ENCODE measurements at places on chromosomes 16 and 17.

DNA sequence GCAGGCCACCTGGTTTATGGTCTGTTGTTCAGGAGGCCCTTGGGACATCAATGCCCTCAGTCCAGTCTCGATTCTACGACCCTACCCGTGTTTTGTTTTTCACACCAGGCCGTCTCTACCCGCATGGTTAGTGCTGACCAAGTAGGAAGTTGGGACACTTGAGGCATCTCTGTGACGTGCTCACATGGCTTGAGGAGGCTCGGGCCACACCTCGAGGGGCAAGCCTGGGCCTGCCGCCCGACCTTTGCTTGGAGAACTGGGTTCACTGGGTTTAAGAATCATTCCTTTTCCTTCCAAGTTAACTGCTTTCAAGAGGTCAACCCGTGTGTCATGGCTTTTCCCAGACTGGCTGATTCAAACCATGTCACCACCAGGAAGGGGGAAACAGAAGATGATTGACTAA, 86.8 kb downstream of the CMIP start:
- no peak for DNase-seq

- peak; percentile 82 for DNase-seq
These were observed 34.7 kb upstream of the RBBP6 start for GRCh38 chr16:24504472-24505345.

- DNase-seq = no peak
These were observed 28.2 kb downstream of the AXIN2 start for GRCh38 chr17:65533056-65533745.

DNA sequence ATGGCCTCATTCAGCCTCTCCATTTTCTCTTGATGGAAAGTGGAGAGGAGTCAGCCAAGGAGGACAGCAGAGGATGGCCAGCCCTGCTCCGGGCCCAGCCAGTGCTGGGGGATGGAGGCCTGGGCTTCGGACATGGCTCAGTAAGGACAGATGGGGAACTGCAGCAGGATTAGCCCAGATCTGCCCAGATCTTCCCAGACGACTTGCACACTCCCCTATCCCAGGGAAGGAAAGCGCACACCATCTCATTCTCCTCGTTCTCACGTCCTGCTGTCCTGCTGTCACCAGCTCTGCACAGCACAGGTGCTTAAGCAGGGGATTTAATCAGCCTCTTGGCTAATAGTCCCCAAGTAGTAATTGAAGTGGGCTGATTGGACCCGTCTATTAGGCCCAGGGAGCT, 100.2 kb upstream of the SDK2 start:
- no peak for DNase-seq

- DNase-seq = no peak
These were observed 26.4 kb downstream of the LDAF1 start for GRCh38 chr16:21184834-21185233.

GRCh38 chr16:56966093-56966475, 4.3 kb downstream of the CETP start:
- no peak for DNase-seq

DNA sequence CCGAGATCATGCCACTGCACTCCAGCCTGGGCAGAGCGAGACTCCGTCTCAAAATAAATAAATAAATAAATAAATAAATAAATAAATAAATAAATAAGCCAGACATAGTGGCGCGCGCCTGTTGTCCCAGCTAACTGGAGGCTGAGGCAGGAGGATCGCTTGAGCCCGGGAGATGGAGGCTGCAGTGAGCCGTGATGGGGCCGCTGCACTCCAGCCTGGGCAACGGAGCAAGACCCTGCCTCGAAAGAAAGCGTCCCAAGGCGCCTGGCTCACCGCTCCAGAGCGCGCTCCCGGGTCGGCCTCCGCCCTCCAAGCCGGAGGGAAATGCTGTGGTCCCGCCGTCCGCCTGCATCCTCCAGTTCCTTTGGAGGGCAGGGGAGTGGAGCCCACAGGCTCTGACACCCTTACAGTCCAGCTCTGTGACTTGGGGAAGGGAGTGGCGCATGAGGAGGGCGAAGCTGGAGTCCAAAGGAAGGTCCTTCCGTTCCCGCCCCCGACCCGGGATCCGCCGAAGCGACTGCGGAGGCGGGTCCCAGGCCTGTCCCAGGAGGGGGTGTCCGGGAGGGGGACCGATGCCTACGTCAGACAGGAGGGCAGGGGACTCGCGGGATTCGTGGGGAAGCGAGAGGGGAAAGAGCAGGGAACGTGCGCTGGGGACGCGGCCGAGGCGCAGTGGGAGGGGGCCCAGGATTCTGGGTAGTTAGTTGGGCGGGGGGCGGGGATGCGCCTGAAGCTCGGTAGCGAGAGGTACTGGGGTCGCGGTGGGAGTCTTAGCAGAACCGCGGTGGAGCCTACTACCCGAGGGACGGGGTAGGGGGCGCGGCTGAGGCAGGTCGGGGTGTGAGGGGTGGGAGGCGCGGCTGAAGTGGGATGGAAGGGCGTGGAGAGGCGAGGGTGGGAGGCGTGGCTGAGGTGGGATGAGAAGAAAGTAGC, 8.4 kb upstream of the TRPV2 start:
- DNase-seq = peak; percentile 59

GRCh38 chr17:14228903-14229302, 7.8 kb downstream of the CDRT15 start:
- DNase-seq = no peak

- no peak for DNase-seq
These were observed 38.7 kb upstream of the FOXJ1 start for GRCh38 chr17:76179496-76180467.

GRCh38 chr17:46788796-46789195, 29.7 kb downstream of the WNT3 start:
- DNase-seq = no peak

DNA sequence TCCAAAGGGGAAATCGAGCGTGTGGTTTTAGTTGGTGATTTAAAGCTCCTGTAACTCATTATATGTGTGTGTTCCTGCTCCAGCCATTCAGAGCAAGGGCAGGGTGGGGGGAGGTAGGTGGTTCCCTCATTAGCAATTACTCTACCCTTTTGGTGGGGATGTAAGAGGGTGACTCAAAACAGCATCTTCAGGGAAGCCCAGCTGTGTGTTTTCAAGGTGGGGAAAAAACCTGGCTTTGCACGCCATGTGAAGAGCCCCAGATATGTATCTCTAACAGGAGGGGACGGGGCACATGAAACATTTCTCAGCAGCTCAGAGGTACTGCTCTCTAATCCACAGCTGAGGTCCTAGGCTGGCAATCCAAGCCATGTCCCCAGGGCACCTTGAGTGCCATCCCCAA, 241.3 kb upstream of the ZFHX3 start:
- no peak for DNase-seq

GRCh38 chr17:48457080-48457836, 27.2 kb upstream of the SKAP1 start:
- DNase-seq = peak; percentile 67

DNA sequence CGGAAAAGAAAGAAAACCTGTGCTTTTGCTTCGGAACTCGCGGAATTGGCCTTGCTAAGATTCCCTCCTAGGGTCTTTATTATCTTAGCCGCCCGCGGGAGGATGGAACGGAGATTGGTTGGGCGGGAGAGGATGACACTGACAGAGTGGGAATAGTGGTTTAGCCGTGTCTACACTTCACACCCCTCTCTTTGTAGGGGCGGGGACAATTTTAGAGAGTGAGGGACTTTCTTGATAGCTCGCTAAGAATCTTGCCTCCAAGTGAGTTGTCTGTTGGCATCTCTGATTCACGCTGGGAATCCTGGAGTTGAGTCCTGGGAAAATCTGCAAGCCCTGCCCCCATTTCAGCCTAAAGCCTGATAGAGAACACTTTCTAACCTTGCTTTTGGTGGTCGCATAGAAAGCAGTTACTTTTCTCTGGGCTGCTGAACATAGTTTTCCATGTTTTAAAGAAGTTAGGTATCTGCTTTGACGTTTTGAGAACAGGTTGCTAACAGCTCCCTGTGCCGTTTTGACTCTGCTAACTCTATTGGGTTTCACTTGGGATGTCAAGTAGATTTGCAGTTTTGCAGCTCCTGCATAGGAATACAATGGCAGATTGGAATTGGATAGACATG, 697 bp downstream of the NOL11 start:
- no peak for DNase-seq

DNA sequence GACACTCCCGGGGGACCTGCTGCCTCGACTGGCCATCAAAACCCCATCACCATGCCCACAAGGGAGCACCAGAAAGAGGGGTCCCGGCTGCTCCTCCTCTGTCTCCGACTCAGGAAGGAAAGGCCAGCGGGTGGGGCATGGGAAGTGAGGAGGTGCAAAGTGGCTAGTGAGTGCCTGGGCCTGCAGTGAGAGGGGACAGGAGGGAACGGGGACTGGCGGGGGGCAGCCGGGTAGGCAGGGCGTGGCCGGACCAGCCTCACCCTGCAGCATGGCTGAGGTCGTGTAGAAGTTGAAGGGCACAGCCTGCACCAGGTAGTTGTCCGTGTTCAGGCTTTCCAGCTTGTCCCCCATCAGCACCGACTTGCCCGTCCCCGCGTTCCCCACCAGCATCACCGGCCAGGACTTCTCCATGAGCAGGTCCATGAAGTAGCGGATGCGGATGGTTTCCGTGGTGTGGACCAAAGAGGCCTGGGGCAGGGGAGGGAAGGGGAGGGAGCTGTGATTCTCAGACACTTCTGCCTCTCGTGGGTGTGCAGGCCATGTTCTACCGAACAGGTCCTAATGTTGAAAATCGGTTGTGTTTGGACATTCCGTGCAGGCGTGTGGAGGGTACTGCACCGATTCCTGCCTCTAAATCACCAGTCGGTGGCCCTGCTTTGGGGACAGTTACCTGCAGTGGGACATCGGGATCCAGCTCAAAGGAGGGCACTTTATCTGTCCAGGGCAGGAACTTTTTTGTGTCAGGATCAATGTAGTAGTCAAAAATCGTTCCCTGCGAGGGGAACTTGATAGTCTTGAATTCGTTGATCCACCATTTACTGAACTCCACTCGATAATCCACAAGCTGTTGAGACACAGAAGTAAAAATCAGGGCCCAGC, 91.7 kb downstream of the DNAH17 start:
- DNase-seq = no peak

GRCh38 chr17:17420561-17421269, 56.1 kb upstream of the MED9 start:
- DNase-seq = peak; percentile 15

DNA sequence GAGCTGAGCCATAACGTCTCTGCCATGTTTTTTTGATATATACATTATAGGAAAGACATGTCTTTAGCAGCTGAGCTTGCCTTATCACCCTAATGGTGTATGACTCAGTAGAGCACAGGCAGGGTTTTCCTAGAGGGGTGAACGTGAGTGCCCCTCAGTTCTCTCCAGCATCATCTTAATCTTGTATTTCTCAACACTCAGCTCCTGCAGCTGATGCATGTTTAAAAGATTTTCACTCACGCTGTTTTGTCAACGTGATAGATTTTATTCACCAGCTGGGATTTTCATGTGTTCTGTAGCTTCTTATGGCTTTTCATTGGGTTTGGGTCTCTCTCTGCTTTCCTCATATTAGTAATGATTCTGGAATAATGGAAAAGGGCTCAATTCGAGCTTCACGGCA, 186.0 kb upstream of the PMFBP1 start:
- DNase-seq = no peak

DNA sequence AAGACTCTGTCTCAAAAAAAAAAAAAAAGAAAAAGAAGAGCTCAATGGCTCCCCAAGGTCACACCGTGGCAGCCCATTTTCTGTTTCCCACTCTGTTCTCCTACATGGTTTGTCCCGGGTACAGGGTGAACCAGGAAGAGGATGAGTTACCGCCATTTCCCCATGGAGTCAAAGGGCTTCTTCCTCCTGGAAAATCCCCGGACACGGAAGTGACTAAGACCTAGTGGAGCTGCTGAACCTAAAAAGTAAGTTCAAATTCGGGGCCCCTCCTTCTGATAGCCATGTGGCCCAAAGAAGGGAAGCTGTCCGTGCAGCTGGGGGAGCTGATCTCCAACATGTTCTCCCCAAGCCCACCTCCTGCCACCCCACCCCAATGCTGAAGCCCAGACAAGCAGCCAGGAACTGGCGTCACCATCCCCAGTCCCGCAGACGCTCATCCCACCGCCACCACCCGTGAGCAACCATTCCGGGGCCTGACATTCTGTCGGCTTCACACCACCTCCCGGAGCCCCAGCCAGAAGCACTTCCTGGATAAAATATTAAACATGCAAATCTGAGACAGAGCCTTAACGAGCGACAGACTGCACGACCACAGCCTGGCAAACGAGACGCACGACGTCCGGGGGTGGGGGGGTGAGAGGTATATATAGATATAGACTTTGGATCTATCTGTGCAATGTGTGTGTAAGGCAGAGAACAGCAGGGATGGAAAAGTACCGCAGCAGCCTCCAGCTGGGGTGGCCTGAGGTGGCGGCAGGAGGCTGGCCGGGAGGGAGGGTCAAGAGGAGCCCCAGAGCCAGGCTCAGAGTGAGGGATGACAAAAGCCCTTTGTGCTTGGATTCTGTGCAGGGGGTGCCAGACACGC, 17.6 kb downstream of the EPOP start:
- DNase-seq = no peak

- no peak for DNase-seq
These were observed 51.3 kb upstream of the CCL1 start for GRCh38 chr17:34414339-34414738.

GRCh38 chr16:3999479-4000325, 116.5 kb downstream of the ADCY9 start:
- peak; percentile 89 for DNase-seq

DNA sequence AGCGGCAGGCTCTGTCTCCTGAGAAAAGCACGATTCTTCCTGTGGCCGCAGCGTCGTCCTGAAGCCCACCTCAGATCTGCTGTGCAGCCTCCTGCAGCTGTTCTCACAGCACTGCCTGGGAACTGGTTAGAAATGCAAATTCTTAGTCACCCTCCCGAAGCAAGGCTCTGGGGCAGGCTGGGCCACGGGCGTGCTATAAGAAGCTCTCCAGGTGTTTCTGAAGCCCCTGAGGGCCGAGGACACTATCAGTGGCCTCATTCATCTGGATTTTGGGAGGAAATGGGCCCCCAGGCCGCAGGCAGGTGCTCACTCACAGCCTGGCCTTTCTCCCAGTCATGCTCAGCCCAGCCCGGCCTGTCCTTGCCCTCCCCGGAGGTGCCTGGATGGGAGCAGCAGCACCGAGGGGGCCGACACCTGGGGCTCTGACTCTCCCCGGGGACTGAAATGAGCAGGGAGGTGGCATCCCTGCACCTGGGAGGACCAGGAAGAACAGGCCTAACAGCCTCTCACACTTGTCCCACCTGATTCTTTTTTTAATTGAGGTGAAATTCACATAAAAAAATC, 10.4 kb upstream of the NLRC3 start:
- DNase-seq = no peak

DNA sequence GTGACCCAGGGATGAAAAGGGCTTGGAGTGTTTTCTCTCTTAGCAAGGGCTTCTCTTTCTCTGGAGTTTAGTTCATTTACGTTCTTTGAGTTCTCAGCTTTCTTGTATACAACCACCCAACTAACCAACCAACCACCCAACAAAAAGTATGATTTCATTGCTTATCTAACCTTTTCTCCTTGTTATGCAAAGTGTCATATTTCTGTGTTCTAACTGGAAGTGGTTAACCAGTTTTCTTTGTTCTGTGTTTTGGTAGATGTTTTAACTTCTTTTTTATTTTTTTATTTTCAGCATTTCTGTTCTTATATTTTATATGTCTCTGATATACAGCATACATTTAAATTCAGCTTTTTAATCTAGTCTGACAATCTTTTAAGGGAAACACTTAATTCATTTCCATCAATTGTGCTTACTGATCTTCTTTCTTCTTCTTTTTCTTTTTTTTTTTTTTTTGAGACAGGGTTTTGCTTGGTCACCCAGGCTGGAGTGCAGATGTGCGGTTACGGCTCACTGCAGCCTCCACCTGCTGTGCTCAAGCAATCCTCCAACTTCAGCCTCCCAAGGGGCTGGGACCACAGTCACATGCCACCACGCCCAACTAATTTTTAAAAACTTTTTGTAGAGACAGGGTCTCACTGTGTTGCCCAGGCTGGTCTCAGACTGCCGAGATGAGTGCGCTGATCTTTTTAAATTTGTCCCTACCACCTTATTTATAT, 29.6 kb downstream of the NLK start:
- DNase-seq = no peak

- DNase-seq = no peak
These were observed 84.5 kb downstream of the XYLT1 start for GRCh38 chr16:17386229-17386628.
